GM10248 (cell line): ENCODE measurements at places on chromosomes 3 and 15.

DNA sequence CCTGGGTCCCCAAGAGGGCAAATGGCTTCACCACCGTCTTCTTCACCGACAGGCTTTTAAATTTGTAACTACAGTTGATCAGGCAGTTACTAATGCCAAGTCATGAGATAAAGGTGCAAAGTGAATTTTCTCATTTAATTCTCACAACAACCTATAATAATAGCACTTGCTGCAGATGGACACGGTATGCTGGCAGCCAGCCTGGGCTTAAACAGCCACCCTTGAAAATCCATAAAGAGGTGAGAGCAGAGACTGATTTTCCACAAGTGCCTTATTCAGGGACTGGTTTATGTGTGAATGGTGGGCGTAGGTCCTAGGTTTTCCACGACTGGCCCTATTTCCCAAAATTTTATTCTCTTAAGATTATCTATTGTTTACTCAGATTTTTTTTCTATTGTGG lies 117.8 kb downstream of the RAB11A start:
- DNase-seq, result no peak

DNA sequence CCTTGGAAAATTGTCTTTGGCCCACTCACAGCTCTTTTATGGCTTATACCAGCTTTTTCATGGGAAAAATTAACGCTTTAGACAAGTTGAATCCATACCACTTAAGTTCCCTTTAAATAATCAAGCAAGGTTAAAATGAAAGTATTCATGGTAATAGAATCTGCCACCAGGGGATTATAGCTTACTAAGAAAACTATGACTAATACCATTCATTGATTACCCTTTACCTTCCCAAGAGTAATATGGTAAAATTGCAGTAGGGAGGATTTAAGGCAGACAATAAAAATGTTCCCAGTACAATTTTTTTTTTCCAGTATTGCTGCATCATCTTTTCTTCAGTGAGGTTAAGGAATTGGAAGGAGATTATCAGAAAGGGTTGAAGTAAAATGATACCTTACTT lies 641.1 kb upstream of the NAALADL2 start:
- DNase-seq, result no peak

DNA sequence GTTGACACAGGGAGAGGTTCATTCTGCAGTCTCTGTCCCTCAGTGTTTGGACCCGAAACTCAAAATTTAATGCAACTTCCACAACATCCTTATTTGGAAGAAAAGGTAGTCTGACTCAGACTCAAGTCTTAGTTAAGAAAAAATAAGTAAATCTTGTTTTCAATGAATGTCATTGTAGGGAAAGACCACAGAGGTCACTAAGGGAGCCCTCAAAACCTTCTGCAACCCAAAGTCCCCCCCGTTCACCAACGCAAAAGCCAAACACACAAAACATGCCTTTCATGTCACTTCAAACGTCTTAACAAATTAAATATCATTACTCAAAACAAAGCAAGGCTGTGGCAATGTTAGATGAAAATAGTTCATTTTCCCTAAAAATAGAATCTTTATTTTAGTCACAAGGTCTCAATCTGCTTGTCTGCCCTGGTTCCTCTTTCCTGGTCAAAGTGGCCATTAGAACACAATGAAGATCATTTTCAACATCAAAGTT lies 20.9 kb upstream of the SSUH2 start:
- peak; percentile 52 for DNase-seq

- no peak for DNase-seq
Measured at GRCh38 chr3:100289339-100289738, 28.5 kb downstream of the TBC1D23 start.

GRCh38 chr3:133595341-133595740 lies 21.9 kb downstream of the CDV3 start:
- peak; percentile 18 for DNase-seq

- DNase-seq, result no peak
Measured at GRCh38 chr3:132623646-132624045, 26.6 kb downstream of the ACKR4 start.

GRCh38 chr3:152054315-152054714 lies 180.9 kb downstream of the SUCNR1 start:
- DNase-seq, result no peak

- no peak for DNase-seq
Measured at GRCh38 chr15:60574801-60575631, 96.1 kb upstream of the ICE2 start.

DNA sequence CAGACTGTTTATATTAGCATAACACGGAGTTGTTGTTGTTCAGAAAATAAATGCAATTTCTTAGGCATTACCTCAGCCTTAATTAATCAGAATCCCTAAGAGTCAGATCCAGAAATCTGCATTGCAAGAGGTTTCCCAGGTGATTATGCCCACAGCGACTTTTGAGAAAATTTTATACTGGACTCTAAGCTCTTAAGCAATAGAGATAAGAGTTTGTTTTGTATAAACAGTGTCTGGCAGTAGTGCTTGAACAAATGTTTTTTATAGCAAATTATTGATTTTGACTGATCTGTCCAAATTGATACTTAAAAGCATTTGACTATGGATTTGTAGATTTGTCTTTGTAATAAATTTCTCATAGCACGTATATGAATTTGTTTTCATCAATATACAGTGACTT lies 92.8 kb downstream of the ZBBX start:
- DNase-seq, result no peak

DNA sequence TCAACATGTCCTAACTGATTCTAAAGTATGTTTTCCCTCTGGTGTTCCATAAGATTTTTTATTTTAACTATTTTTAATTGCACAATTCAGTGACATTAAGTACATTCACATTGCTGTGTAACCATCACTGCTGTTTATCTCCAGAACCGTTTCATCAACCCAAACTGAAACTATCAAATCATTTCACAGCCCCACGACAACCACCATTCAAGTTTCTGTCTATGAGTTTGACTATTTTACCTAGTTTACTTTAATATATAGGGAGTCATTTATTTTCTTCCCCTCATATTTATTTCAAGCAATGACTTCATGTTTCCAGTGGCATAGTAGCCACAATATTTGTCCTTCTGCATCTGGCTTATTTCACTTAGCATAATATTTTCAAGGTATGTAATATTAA lies 8.4 kb downstream of the RTP1 start:
- no peak for DNase-seq

DNA sequence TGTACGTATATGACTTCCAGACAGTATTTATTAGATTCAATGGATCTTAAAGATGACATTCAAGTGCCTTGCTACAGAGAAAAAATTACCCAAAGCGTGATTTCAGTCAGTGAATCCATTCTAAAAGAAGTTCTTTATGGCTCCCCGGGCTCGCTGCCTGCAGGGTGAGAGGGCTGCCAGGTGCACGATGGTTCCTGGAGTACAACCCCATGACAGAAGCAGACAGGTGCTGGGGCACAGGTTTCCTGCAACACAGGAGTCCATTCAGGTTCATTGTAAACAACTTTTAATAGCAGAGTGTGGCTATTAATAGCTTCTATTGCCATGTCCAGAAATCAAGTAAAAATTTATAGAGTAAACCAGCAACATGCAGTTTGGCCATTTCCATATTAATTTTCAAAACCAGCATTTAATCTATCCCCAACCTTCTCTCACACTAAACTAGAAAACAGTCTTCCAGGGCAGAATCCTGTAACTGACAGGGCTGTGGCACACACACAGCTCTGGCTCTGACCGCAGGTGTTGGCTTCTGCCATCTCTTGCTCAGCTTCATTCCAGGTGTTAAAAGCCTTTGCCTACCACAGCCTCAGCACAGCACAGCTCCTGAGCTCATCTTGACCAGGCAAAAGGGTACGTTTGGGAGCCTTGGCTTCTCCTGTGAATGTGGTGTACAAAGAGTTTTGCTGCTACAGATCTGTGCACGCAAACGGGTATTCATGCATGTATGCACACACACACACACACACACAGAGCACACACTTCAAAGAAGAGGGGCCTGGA lies 185.9 kb downstream of the MEX3B start:
- no peak for DNase-seq

DNA sequence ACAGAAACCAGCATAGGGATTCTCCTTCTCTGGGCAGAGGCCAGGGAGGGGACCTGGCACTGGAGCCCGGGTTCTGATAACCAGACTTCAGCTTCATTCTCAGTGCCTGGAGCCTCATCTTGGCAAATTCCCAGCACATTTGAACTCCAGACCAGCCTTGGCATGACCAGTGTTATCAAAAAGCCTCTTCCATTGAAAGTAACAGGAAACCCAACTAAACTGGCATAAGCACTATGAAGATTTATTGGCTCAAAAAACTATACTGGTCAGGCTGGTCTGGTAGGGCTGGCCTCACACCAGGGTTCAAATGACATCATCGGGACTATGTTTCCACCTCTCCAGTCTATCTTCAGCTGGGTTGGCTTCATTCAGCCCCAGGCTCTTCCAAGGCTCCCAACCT lies 48.1 kb upstream of the THUMPD3 start:
- no peak for DNase-seq

- DNase-seq, result no peak
Measured at GRCh38 chr3:141331377-141332318, 36.7 kb upstream of the ZBTB38 start.

GRCh38 chr3:138326866-138327595 lies 2.6 kb downstream of the NME9 start:
- DNase-seq, result no peak

DNA sequence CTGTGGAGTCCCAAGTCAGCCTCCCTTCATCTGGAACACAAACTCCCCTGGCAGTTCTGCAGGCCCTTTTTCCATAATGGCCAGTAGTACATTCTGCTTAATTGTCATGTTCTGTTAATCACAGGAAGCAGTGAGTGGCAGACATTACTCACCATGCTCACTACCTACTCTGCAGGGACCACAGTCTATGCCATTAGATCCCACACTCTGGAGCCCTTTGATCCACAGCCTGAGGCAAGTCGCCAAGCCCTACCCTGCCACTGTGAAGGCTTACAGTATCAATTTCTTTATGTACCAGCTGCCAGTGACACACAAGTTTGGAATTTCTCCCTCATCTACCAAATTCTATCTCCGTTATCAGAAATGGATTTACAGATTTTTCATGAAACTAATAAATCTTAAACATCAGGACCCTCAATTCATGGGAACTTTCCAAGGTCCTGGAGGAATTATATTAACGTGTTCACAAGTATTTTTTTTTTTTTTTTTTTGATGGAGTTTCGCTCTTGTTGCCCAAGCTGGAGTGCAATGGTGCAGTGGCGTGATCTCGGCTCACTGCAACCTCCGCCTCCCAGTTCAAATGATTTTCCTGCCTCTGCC lies 20.6 kb upstream of the WWTR1 start:
- no peak for DNase-seq

- DNase-seq, result no peak
Measured at GRCh38 chr15:69013726-69014406, 629 bp upstream of the NOX5 start.

GRCh38 chr3:103057003-103057402 lies 622.2 kb downstream of the ZPLD1 start:
- DNase-seq, result no peak

DNA sequence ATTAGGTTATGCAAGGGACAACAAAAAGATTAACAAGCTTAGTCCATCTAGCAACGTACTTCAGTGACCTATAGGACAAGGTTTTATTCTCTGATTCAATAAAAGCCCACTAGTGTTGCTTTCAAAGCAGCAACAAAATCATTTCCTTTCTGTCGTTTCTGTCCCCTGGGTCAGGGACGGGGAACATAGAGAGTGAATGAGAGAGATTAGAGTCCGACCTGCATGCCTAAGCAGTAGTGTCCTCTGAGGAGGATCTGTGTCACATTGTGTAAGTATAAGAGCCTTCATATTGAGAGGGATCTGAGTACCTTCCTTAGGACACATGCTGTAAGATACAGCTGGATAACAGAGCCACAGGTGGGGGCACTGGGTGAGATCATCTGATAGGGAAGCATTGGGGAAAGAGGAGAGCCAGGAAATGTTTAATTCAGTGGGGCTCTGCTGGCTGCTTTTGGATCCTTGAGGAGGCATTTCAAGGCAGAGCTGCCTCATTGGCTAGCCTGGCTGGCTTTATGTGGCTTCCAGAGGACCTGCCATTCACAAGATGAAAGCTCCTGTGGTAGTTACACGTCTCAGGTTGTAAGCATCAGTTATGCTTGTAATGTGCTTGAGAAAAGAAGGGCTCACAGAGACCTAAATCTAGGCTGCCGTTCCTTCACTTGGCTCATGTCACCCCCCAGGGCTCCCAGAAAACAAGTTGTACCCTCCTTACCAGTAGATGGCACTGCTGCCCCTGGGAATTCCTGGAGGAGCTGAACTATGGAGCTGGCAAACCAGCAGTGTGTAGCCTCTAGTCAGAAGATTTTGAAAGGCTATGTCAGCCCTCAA lies 2.7 kb downstream of the TMEM108 start:
- peak; percentile 61 for DNase-seq

DNA sequence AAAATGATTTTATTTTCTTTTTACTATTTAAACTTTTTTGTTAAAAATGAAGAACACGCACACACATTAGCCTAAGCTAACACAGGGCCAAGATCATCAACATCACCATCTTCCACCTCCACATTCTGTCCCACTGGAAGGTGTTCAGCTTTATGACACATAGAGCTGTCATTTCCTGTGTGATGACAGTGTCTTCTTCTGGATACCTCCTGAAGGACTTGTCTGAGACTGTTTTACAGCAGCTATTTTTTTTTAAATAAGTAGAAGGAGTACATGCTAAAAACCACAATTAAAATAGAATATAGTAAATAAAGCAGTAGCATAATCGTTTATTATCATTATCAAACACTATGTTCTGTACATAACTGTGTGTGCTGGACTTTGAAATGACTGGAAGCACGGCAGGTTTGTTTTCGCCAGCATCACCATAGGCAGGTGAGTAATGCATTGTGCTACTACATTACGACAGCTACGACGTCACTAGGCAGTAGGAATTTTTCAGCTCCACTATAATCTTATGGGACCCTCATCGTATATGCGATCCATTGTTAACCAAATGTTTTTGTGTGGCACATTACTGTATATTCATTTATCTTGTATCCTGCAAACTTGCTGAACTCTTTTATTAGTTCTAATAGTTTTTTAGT lies 72.8 kb downstream of the KLF15 start:
- no peak for DNase-seq

DNA sequence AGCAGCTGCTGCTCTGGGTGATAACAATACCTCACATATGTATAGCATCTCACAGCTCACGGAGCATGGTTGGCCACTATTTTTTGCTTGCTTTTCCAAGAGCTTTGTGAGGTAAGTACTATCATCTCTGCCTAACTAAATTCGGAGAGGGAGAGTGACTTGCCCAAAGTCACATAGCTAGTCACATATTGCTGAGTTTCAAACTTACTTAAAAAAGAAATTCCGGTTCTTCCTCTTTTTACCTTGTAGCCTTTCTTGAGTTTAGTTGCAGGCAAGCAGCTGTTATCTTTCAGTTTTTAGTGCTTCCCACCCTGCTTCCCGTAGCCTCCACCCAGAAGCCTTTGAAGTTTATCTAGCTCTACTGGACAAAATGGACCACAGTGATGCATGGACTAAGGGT lies 309.2 kb downstream of the PDCD6IP start:
- peak; percentile 20 for DNase-seq

DNA sequence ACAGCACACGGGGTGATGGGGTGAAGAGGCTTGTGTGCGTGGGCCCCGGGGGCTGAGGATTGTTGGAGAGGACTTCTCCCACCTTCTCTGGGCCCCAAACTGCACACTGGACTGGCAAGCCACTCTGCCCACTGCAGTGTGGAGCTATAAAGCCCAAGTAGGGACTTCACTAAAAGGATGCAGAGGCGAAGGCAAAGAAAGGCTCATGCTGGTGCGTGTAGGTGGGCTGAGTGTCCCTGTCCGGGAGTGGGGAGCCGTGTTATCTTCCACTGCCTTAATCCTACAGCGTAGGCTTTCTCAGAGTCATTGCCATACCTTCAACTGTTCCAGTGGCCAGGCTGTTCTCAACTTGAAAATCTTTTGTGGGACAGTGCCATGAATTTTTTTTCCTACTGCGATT lies 3.9 kb downstream of the PPARG start:
- DNase-seq, result no peak
